ENCODE measurements at places on chromosomes 2 and 18.
A peak's percentile ranks its signal among the peaks of the same experiment; 100 is the strongest.

DNA sequence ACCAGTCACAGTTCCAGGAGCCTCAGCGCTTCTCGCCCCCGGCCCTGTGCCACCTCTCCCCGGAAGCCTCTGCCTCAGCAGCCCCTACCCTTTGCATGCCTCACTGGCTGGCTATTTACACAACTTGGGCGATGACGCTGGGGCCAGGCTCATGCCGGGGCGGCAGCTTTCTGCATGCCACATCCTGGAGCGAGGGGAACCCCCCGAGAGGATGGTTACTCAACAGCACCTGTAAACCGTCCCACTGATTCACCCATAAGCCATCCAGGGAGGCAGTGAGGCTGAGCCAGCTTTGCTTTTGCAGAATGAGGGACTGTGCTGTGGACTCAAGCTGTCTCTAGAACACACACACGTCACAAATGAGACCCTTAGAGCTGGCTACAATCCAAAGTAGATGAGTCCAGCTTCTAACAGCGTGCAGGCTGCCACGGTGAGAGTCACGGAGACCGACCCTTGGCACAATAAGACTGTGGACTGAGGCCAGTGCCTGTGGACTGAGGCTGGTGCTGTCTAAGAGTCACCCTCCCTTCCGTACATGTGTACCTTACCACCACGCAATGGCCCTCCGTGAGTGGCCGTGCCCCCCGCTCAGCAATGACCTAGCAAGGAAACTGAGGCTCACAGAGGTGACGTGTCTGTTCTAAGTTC lies 45.6 kb upstream of the ODC1 start:
- peak; percentile 90 for DNase-seq

GRCh38 chr18:57353137-57353939 lies 981 bp downstream of the ST8SIA3 start:
- no peak for DNase-seq

- DNase-seq, result no peak
Observed at GRCh38 chr2:19575641-19576040, 217.2 kb upstream of the OSR1 start.

- DNase-seq, result no peak
Observed at GRCh38 chr18:54453996-54454395, 96.3 kb downstream of the C18orf54 start.

GRCh38 chr2:224157655-224158054 lies 118.6 kb upstream of the SERPINE2 start:
- DNase-seq, result no peak

DNA sequence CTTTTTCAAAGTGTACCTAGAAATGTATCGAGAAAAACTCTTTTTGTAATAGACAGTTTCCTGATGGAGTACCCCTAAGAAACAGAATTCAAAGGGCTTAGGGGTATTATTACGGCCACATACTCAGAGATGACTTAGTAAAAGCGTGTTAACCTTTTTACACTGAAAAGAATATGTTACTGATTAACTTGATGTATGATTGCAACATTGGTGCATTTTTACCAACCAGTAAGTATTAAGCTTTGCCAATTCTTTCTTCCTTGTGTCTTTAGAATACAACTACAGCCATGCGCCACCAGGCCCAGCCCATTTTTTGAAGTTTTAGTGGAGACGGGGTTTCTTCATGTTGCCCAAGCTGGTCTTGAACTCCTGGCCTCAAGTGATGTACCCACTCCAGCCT lies 1997.0 kb upstream of the LRRTM1 start:
- no peak for DNase-seq

DNA sequence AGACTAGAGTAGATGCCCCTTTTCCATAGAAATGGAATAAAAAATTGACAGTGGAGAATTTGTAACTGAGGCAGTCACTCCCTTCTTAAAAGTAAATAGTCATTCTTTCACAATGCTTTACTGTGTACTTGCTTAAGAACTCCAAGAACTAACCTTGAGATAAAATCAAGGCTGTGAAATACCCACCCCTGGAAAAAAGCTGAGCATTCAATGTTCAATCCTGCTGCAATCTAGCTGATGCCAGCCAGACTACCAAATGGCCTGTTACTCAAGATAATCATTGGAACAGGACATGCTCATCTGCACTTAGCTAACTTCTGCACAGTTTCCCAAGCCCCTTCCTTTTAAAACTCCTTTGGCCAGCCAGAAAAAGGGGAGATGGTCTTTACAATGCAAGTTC lies 367.4 kb upstream of the GULP1 start:
- no peak for DNase-seq

DNA sequence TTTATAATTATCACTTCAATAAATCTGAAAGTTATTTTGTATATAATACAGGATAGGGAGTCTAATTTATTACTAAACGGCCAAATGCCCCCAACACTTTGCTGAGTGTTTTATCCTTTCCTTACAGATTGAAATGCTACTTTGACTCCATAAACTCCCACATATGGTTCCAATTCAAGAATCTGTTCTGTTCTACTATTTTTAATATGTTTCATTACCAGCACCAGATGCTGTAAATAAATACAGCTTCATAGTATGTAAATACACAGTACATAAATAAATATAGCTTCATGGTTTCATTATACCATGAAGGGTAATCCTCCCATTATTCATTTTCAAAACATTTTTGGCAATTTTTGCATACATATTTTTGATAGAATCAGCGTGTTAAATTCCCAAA lies 34.0 kb upstream of the MREG start:
- no peak for DNase-seq

DNA sequence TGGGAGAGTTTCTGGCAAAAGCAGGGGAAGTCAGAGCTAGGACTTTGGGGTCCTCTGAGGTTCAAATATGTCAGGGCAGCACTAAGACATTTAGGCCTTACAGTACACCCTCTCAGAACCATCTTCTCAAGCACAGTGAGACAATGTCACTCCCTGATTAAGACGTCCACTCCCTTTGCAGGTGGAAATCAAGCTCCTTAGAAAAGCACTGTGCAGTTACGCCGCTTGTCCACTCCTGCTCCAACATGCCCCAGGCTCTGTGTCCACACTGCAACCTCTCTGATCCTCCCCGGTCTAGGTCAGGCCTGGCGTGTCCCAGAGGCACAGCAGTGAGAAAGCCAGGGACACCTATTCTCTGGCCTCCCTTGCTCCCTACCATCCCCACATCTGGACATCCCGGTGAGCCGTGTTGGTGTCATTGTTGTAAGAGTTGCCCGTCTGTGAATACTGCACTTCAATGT lies 528.6 kb upstream of the ID2 start:
- DNase-seq, result no peak

- DNase-seq, result no peak
Observed at GRCh38 chr2:168119515-168120141, 127.8 kb downstream of the STK39 start.

- DNase-seq, result no peak
Observed at GRCh38 chr18:21146016-21146415, 34.4 kb upstream of the ROCK1 start.

- DNase-seq, result no peak
Observed at GRCh38 chr2:174263997-174264396, 15.7 kb upstream of the OLA1 start.

- no peak for DNase-seq
Observed at GRCh38 chr2:64854773-64855237, 134.4 kb upstream of the SLC1A4 start.

DNA sequence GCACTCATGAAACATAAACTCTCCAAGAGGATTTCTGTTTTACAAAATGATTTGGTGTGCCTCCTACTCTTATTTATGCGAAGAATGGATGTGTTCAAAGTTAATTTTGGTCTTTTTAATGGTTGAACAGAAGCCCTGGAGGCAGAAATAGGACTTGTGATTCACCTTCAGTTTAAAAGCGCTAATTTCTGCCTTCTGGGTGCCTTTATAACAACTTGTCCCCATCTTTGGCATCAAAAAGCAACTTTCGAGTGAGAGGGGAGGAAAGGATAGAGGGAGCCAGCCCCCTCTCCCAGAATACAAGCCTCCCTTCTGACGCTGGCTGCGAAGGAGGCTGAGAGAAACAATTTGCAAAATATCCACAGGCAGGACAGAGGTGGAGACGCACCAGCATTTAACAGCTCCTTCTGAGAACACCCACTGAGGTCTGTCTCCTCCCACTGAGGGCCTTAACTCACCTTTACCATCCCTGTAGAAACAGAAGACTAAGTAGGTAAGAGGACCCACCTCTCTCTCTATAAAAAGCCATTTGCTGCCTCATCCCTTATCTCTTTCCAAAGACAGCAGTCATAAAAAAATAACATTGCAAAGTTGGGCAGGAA lies 24.3 kb upstream of the BCL11A start:
- DNase-seq, result no peak

GRCh38 chr2:140654565-140654964 lies 1476.3 kb downstream of the LRP1B start:
- DNase-seq, result no peak

DNA sequence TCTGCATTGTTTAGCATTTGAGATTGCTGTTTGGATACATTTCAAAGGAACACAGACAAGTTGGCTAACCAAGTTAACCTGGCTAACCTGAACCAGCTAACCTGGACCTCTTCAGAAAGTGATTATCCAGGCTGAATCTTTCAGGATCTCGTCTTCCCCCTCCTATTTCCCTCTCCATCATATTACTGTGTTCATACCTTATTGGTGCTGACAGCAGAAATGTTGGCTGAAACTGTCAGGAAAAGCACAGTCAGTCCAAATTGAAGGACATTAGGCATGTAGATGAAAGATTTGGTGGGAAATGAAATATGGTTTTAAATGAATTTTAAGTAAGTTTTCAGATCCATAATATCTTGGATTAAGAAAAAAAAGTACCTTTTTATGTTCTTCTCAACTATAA lies 92.5 kb upstream of the NEUROD1 start:
- DNase-seq, result no peak

GRCh38 chr2:168348076-168348475 lies 100.7 kb upstream of the STK39 start:
- DNase-seq, result no peak

GRCh38 chr2:230643576-230644291 lies 68.9 kb upstream of the CAB39 start:
- DNase-seq, result peak; percentile 51

DNA sequence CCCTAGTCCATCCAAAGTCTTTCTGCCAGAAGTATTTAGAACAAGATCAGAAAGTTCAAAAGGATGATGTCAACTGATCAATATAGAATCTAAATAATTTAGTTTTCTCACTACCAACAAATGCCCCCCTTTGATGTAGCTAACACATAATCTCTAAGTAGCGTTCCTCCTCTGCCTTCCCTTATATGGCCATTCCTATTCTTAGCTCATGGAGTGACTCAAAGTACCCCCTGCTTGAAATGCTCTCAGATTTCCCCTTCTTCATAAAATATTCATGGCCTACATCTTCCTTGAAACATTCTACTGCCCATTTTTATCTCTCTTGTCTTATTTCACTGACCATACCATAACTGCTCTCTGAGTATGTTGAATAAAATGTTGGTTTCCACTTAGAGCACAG lies 151.5 kb downstream of the UPP2 start:
- DNase-seq, result no peak

DNA sequence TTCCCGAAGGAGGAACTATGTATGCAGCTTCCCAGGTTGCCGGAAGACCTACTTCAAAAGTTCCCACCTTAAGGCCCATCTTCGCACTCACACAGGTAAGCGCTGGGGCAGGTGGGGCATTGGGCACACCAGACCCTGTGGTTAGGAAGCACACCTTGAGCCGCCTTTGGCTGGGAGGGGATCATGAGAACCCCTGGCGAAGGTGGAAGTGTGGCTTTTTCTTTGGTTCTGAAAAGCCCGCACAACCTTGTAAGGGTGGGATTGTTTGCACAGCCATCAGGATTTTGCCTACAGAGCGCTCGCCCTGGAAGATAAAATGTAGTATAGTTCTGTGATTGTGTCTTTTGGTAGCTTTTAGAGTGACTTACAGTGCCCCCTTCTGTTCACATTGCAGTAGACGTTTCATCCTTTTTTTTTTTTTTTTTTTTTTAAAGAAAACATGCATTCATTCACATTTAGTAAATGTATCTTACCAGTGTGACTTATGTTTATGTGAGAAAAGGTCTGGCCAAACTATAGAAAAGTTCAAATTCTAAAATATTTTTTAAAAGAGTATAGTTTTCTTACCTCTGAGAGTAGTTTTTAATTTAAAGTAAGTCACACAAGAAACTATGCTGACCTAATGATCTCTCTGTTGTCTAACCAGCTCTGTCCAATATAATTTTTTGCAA lies 5.3 kb downstream of the KLF11 start:
- DNase-seq, result no peak

DNA sequence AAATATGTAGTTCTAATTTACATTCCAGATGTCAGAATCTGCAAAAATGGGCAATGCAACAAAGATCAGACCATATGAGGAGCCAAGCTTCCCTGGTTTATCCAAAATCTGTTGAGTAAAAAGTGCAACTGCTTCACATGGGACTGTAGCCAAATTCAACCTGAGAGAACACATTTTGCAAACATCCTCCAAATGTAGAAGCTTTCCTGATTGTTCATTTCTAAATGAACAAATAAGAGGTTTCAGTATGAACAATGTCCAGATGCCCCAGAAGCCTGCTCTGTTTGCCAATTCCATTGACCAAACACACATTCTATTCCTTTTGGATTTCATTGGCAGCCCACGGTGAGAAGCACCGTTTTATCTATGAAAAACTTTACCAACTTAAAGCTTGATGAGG lies 117.9 kb upstream of the OSR1 start:
- no peak for DNase-seq

DNA sequence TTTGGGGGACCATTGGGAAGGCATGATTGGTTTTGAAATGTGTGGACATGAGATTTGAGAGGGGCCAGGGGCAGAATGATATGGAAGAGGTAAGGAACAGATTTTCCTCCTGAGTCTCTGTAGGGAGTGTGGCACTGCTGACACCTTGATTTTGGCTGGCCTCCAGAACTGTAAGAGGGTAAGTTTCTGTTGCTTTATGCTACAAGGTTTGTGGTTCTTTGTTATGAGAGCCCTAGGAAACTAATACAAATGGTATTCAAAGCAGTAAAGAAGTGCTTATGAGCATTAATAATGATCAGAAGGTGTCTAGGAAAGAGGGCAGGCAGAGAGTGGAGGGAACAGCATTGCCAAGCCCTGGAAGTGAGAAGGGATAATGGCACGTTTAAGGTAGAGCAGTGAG lies 574.3 kb upstream of the NXPH2 start:
- DNase-seq, result no peak

DNA sequence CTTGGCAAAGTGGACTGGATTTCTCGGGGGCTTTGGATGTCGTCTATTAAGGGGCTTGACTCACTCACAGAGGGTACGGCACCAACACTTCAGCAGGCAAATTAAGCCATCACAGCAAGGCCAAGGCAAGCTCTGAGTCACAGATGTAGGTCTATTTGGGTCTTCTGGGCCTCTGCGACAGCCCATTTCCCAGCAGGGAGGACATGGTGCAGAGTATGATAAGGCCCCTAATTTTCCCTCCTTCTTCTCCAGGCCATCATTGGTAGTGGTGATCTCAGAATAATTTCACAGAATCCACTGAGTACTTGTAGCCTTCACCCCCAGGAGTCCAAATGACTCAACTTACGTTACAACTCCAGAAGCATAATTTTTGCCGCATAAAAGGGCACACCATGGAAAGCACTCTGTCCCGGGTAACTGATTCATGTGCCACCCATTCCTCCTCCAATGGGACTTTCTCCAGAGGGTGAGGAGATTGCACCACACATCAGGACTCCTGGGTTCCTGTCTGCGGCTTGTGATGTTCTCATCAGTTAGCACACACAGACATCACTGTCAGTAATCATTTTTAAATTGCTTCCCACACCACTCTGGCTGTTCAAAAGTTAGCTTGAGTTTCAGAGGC lies 164.9 kb downstream of the TXNL1 start:
- DNase-seq, result no peak
